ENCODE measurements at places on chromosomes 7 and 10.

DNA sequence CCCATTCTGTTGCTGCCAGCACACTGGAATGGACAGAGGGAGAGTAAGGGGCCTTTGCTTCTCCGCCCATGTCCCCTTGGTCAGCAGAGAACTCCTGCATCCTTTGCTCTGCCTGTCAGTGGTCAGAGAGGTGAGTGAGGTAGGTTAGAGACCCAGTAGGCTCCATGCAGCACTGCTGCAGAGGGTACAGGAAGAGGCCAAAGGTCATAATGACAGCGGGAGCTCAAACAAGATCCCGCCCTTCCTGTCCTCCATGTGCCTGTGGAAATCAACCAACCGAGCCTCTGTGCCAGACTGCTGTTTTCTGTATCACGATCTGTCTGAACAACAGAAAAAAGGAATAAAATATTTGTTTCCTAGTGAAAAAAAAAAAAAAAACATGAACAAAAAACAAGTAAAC is 81.4 kb downstream of the ZNF33B start:
- no peak for DNase-seq

DNA sequence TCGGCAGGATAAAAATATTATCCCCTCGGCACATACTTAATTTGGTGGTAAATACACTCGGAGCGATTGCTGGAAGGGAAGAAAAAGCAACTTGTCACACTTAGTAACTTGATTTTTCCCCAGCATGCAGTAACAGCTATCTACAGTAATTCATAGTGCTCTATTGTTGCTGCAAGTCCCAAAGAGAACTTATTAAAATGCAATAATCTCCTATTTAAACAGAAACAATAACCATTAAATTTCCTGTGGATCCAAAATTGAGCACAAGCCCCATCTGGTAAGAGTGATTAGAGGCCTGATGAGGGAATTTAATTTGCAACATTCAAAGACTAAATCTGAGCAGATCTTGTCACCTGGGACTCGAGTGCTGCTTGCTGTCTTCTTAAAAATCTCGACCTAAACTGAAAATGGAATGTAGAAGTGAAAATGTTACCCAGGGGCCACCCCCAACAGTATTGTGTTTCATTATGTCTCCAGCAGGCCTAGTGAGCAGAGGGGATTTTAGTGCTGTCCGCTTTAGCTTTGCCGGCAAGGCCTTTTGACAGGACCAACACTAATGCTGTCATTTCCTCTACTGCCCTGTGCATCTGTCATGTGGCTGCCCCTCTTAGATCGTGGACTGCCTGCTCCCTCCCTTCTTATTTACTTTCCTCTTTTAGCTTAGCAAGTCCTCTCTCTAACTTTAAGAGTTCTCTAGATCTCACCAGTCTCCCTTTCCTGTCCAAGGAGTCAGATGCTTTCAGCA is 639.7 kb downstream of the AUTS2 start:
- DNase-seq: no peak

DNA sequence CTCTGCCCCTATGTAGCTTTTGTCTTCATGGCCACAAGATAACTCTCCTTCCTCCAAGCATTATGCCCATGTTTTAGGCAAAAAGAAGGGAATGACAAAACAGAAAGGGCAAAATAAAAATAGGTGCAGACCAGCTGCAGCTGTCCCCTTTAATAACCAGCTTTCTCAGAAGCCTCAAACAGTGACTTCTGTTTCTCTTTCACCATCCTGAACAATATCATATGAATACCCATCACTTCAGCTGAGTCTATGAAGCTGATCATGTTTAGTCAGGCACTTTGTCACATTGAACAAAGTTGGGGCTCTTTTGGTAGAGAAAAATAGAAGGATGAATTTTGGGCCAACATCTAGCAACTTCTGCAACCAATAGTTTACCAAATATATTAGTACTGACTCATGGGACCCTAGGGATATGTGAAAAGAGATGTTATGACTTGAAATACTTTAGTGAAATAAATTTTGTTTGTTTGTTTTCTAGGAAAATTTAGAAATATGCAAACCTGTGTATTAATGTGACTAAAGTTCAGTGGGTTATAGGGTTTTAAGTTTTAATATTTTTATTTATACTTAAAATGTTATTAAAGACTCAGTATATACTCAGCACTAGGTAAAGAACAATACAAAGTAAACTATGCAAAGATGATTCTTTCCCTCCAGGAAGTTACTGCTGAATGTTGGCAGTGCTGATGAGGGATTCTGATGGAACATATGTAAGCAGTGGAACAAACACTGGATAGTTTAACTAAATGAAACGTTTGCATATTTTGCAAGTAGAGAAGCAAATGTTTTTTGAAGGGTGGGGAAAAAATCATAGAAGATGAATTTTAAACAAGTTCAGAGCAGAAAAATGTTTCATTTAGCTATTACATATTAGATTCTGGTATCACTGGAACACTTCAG is 133.7 kb downstream of the FOXP2 start:
- no peak for DNase-seq

GRCh38 chr10:97932932-97933530 is 83.4 kb downstream of the GOLGA7B start:
- no peak for DNase-seq

DNA sequence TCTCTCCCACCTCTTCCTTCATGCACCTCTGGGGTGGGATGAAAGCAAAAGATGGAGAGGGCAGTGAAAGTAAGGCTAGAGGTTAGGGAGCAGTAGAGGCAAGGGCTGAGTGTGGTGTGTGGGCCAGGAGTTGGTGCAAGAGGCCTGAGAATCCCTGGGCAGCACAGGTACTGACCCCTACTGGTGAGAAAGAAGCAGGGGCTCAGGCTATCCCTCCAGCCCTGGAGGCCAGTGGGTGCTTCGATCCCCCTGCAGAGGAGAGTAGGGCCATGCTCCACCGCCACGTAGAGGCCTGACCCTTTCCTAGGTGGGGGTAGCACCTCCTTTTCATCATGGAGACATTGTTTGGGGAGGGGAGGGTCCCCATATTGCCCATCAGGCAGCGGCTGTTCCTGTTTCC is 9.8 kb downstream of the CDHR1 start:
- DNase-seq: no peak

DNA sequence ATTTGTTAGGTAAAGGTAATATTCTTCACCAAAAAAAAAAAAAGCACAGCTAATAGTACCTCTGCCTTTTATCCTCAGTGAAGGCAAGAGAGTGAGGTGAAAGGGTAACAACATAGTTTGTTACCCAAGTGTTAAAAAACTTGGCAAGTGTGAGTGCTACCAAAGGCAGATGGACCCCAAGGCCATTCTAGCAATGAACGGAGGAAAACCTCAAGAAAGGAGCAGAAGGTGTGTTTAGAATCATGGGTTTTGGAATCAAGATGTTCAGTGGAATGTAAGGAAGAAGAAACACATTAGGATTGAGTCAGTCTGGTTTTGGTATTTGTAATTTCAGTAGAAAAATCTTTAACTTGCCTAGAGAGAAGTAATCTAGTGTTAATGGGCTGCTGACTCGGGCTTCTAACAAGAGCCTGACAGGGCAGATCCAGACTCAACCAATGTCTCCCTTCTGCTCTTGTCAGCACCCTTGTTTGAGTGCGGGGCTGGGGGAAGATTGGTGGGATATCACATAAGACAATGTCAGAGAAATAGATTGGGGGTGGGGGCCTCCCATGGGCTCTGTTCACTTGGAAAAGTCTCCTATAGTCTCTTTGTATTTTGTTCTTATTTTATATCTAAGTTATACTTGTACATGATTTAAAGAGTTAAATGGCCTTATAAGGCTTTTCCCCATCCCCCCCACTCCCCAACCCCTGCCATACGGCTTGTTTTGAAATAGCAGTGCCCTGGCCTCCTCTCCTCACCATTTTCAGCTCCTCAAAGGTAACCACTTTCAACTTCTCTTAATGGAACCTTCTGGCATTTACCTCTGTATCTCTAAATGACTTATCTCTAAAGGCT is 44.4 kb downstream of the SCD start:
- no peak for DNase-seq

GRCh38 chr7:66207540-66207939 is 2.4 kb downstream of the TPST1 start:
- DNase-seq: no peak

- DNase-seq: no peak
These were observed 158.9 kb upstream of the HDAC9 start for GRCh38 chr7:18336626-18337025.

DNA sequence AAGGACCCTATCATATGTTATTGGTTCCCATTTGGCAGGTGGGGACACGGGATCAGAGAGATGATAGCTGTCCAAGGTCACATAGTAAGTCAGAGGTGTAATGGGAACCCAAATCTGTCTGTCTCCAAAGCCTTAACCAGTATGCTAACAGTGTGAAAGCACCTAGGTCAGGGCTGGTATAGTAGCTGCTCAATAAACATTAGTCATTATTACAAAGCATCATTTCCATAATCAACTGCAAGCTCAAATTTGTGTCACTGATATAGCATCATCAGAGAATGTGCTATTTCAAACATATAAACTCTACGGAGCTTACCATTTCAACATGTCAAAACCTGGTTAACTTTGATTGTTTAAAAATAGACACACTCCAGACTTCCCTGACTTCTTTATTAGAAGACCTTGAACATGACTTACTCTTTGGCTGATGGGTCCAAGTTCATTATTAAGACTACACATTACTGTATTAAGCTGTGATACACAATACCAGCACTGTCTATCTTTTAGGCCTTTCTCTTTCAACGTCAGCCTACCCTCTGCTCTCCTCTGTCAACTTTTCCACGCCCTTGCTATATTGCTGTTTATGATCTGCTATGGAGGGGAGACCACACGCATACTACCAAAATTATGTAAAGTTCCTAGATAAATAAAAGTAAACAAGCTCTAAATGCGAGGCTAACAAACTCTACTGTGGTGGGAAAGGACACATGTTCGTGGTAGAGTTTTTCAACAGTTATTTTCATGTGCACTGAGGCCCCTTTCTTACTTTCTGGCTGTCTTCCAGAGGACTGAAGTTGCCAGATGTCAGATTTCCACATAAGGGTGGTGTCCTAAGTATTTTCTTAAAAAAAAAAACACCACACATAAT is 33.6 kb downstream of the DNMBP start:
- peak; percentile 20 for DNase-seq

DNA sequence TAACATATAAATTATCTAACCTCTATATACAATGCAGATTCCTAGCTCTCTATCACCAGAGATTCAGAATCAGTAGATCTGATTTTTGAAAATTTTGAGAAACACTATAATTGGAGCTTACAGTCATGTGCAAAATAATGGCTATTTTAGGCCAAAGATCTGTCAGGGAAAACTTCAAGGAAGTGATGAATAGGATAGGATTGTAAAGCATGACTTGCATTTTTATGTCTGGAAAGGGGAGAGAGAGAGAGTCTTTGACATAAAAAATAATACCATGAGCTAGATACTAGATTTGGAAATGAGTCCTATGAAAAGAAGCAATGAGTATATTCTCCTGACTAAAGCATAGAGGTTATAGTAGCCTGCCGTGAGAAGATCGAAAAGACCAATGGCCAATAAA is 181.1 kb downstream of the SDHAF3 start:
- no peak for DNase-seq

GRCh38 chr10:89062861-89063260 is 72.3 kb downstream of the FAS start:
- no peak for DNase-seq

DNA sequence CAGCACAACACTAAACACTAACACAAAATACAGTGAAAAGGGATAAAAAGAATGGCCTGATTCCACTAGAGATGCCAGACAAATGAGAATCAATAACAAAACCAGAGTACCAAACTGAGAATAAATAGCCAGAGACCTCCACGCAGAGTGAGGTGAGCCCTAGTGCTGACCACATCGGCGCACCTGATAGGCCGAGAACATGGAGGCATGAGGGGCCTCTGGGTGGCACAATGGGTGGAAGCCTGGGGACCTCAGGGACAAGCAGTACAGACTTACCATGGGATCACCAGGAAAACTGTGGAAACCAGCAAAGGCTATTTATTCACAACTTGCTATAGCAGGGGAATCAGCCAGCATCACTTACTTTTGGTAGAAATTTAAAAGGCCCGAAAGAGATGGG is 1.8 kb upstream of the CSGALNACT2 start:
- no peak for DNase-seq

DNA sequence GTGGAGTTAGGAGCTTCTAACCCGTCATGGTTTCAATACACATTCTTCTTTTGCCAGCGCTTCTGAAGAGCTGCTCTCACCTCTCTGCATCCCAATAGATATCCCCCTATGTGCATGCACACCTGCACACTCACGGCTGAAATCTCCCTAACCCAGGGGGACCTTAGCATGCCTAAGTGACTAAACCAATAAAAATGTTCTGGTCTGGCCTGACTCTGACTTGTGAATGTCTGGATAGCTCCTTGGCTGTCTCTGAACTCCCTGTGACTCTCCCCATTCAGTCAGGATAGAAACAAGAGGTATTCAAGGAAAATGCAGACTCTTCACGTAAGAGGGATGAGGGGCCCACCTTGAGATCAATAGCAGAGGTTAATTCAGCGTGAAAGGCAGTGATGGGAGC is 22.4 kb downstream of the PRSS2 start:
- no peak for DNase-seq

GRCh38 chr10:62084451-62084850 is 183.0 kb downstream of the ARID5B start:
- DNase-seq: no peak

DNA sequence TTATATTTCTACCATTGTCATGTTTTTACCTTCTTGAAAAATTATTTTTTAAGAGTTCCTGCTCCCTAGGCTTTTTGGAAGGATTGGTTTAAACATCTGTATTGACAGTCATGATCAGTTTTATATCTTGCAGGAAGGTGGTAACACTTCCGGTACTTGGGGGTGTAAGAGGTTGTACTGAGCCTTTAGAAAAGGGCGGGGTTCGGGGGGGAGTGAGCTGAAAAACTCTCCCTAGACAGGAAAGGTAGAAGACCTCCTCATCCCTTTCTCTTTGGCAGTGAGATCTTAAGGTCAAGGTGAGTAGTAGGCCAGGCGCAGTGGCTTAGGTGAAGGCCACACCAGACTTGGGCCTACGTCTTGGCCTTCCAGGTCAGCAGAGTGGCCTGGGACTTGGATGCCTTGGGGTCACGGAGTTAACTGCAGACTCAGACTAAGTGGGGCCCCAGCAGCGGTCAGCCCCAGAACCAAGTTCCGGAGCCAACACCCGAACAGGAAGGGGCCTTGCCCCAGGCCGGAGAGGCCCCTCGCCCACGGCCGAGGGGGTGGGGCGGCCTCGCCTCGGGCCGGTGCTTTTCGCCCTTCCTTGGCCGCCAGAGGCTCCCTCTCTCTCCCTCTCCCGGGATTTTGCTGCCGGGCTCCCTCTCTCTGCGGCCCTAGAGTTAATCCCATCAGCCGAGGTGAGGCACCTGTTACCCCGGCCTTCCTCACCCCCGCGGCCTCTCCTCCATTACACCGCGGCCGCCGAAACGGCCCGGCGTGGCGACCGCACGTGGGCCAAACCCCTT is at the start of gene PPP1R9A:
PPP1R9A (plus strand) TSS at position 569 of the 785 bp plus-strand sequence. CDS start 2,520 bp downstream, outside the sequence.
- peak; percentile 80 for DNase-seq

Measured in LoVo (cell line).